Left kidney (tissue), 8 donors: ENCODE measurements at places on chromosomes 7 and 10. TPM values are rescaled to one million over a fixed set of nuclear protein-coding genes. Genes with fewer than 3 reads are reported as not detected.

- DNase-seq = no peak
These were observed 316.8 kb upstream of the STEAP1 start for GRCh38 chr7:89837515-89837914.

GRCh38 chr7:35185908-35186731, 67.8 kb downstream of the TBX20 start:
- peak; percentile 41 for DNase-seq

COL17A1 gene
- polyA plus RNA-seq = 0.63 TPM

TRIL gene
- 51.3 TPM for polyA plus RNA-seq

GRCh38 chr10:88586462-88586861, at the start of gene LIPJ:
Gene LIPJ (plus strand): TSS chr10:88586762. CDS start chr10:88590688, 3,926 bp downstream.
- DNase-seq = no peak

GRCh38 chr10:66321723-66322665, 603.8 kb upstream of the LRRTM3 start:
- DNase-seq = no peak

DNA sequence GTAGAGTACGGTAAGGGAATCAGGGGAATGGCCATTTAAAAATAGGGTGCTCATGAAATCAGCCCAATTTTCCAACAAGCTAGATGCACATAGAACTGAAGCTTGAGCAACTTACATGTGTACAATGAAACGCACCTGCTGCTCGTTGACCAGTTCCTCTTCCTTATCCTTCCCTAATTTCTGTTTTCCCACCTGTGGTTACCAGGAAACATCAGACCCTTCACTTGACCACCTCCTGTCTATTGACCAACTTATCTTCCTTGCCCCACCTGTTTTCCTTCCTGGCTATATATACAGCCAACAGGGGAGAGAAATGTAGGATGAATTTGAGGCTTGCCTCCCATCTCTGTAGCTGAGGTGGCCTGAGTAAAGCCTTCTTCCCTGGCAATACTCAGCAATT, 37.8 kb upstream of the RAPGEF5 start:
- no peak for DNase-seq

DNA sequence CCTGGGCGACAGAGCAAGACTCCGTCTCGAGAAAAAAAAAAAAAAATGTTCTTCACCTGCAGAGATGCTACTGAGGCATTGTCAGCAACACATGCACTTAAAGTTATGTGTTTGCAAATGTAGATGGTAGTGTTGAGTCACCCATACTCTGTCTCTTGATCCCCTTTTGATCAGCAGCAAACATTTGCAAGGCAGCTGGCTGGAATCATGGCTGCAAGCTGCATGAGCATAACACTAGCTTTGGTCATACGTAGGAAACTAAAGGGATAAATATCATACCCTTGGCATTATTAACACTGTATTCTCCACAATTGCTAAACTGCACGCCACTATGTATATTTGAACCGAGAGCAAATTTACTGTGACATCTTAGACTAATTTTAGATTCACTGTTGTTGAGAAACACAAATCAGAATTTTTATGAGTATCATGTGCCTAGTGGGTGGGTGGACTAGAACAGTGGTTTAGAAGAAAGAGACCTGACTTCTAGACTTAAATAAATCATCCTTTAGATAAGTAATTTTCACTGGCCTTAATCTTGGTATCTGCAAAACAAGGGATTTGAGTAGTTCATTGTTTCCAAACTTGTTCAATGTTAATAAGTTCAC, 229.3 kb upstream of the MEOX2 start:
- no peak for DNase-seq

DNA sequence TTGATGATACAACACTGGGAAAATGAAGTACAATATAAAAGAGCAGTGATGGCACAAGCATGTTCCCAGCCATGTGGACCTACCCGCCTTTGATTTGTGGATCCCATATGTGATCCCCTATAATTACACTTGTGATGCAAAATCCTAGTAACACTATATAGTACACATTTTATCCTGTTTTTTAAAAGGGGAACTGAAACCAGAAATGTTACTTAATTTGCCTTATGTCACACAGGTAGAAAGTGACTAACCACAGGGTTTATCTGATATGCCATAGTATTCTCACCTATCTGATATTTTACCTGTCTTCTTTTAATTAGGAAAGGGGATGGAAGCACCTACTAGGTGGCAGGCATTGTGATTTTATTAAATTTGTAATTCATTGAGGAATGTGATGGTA, 35.0 kb downstream of the ARMC3 start:
- DNase-seq = no peak

ARID5B gene
- polyA plus RNA-seq = 55.4 TPM

DNA sequence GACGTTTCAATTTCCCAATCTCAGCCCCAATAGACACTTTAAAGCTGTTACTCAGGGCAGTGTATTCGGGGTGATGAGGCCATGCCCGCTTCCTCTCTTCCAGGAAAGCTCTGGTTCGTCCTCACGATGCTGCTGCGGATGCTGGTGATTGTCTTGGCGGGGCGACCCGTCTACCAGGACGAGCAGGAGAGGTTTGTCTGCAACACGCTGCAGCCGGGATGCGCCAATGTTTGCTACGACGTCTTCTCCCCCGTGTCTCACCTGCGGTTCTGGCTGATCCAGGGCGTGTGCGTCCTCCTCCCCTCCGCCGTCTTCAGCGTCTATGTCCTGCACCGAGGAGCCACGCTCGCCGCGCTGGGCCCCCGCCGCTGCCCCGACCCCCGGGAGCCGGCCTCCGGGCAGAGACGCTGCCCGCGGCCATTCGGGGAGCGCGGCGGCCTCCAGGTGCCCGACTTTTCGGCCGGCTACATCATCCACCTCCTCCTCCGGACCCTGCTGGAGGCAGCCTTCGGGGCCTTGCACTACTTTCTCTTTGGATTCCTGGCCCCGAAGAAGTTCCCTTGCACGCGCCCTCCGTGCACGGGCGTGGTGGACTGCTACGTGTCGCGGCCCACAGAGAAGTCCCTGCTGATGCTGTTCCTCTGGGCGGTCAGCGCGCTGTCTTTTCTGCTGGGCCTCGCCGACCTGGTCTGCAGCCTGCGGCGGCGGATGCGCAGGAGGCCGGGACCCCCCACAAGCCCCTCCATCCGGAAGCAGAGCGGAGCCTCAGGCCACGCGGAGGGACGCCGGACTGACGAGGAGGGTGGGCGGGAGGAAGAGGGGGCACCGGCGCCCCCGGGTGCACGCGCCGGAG, 2.6 kb downstream of the GJD4 start:
- no peak for DNase-seq

GRCh38 chr7:24907311-24907886, 72.6 kb downstream of the OSBPL3 start:
- DNase-seq = no peak

AZGP1 gene
- 51.8 TPM for polyA plus RNA-seq

DNA sequence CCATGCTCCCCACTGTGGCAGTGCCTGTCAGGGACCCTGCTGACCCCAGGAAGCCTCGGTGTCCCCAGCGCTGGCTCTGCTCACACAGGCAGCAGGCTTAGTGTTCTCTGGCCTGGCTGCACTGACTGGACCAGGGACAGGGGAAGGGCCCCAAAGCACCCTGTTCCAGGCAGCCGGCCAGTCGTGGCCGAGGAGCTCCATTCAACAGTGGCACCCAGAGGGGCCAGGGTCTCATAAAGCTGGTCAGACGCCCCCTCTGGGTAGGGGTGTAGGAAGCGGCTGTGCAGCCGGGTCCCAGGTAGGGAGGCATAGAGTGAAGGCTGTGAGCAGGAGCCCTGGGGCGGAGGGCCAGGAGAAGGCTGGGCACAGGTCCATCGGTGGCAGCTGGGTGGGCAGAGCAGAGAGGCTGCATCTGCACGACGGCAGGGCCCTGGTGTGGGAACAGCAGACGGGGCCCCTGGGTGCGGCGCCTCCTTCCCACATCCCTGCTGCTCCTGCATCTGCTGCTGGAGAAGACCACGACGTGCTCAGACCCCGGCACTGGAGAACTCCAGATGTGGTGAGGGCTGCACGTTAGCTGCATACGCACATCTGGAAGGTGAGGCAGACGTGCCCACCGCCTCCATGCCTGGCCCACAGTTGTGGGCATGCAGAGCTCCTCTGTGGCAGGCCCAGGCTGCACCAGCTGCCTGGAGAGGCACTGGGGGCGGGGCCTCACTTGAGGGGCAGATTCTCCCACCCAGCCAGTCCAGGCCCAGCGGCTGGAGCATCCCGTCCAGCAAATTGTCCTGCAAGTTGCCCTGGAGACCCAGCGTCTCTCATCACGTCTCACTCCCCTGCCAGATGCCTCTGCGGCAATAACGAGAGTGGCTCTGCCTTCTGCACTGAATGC, 25.1 kb downstream of the MNX1 start:
- no peak for DNase-seq

DNA sequence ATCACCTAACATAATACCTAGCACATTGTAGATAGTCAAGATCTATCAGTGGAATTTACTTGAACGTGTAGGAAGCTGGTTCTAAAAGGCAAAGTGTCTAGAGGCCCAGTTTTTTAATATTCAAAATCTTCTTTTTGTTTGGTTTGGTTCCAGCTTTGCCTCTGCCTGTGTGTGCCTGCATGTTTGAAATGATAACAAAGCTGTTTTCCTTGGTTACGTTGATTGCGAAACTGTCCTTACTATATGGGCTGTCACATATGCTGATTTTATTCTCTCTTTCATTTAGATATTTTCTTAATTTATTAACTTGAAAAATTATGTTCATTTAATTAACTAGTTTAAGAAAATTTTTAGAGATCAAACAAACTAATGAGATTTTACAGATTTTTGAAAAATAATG, 237.3 kb downstream of the SEMA3A start:
- no peak for DNase-seq
